HuH-7.5 (cell line): ENCODE measurements at places on chromosomes 6 and 20.

DNA sequence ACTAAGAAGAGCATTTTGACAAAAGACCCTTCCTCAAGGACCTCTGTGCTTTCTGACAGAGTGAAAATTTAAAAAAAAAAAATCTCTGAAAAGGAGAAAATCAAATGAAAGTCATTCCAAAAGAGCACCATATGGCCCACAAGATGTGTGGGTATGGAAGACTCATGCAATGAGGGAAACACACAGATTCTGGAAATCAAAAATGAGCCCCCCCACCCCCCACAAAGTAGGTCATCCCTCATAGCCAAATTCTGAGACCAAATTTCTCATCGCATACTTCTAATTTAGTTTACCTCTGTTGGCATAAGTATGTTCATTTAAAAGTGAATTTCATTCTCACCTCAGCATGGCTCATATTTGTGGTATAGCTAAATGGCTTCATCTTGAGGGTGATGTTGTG lies 181.3 kb upstream of the KCNQ5 start:
- no peak for DNase-seq

GRCh38 chr6:131427434-131428058 lies 145.5 kb upstream of the ARG1 start:
- DNase-seq = no peak

GRCh38 chr20:3925899-3926638 lies 36.9 kb downstream of the PANK2 start:
- DNase-seq = no peak

- DNase-seq = no peak
Measured at GRCh38 chr6:149925253-149925973, 2.5 kb upstream of the RAET1G start.

GRCh38 chr6:7628909-7629308 lies 38.9 kb downstream of the SNRNP48 start:
- DNase-seq = no peak

GRCh38 chr6:3782876-3783832 lies 31.6 kb upstream of the PXDC1 start:
- no peak for DNase-seq

- no peak for DNase-seq
Measured at GRCh38 chr20:14830899-14831298, 493.5 kb upstream of the FLRT3 start.

DNA sequence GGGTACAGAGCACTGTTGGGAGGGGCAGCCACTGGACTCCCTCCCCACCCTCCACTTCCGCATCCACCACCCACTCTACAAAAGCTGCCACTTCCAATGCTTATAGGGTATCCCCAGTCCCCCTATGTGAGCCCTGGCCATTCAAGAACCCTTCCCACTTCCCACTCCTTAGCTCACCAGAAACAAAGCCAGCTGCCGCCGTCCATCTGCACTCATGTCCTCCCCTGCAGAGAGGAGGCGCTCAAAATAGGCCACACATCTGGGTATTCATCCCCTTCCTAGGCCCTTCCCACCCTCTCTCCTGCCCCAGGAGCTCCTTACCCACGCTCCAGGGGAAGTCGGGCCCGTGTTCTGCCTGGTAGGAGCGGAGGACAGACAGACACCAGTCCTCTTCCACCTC lies 6.5 kb upstream of the LY6G5C start:
- no peak for DNase-seq

DNA sequence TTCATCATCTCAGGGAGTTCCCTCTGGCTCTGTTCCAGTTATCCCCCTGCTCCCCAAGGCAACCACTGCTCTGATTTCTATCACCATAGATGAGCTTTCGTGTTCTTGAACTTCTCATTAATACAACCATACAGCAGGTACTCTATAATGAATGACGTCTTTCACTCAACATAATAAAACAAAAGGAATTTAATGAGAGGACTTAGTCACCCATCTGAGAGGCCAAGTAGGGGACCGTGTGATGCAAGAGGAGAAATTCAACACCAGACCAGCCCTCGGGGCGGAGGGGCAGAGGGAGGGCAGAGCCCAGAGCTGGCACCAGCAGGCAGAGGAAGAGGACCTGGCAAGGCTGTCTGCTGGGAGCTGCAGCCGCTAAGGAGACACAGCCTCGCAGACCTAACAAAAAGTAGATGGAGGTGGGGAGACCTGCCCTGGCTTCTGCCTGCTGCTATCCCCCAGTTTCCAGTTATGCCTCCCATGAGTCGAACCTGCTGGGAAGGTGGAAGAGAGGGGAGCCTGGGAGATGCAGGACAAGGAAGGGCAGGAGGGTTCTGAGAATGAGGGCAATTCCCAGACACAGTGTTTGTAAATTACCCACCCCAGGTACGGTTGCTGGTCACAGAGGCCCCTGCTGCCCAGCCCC lies 13.8 kb downstream of the CCN5 start:
- DNase-seq = no peak

DNA sequence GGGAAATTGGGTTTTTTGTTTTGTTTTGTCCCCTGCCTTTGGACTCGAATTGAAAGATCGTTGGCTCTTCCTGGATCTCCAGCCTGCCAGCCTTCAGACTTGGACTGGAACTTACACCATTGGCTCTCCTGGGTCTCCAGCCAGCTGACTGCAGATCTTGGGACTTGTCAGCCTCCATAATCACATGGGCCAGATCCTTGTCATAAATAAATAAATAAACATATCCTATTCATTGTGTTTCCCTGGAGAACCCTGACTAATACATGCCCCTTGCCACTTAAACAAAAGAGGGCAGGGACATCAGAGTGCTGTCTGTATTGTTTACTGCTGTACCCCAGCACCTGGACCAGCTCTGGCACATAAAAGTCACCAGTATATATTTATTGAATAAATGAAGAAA lies 101.5 kb downstream of the CAP2 start:
- no peak for DNase-seq

- no peak for DNase-seq
Measured at GRCh38 chr6:123529843-123530242, 106.9 kb downstream of the TRDN start.

DNA sequence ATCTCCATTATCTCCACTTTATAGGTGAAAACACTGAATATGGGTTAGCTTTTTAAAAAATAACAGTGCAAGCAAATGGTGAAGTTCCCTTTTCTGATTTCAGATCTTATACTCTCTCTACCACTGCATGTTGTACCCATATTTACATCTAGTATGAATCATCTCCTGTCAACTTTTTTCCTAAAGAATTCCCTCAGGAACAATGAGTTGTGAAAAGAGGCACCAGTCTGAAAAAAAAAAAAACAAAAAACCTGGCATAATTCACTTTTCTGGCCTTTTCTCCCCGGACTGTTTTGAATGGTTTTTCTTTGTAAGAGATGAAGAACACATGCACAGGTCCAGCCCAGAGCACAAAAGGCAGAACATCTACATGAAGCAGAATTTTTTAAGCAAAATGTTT lies 596.0 kb downstream of the COL12A1 start:
- DNase-seq = no peak

DNA sequence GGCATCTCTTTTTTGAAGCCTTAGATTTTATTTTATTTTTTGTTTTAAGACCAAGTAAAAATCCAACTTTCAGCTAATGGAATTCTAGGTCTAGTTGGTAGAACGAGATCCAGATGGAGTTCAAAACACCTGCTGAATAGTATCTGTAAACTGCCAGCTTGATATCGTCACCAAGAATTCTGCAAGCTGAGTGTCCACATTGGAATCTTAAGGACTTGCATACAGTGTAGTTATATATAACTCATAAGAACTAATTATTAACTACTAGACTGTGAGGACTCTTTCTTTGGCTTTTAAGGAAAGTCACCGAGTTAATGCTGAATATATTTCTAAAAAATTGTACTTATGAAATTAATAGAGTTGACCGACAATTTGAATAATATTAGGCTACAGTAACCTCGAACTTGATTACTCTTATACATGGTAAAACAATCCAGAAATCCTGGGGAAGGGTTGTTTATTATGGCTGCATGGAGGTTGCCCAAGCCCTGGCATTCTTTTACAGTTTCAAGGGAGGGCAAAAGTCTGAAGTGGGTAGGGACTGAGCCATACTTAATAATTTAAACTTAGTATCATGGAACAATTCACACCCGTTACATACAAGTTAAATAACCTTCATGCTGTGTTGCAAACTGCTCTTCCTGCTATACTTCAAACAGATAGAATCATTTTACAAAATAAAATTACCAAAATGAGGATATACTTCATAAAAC lies 553.9 kb downstream of the PTPRT start:
- DNase-seq = no peak

DNA sequence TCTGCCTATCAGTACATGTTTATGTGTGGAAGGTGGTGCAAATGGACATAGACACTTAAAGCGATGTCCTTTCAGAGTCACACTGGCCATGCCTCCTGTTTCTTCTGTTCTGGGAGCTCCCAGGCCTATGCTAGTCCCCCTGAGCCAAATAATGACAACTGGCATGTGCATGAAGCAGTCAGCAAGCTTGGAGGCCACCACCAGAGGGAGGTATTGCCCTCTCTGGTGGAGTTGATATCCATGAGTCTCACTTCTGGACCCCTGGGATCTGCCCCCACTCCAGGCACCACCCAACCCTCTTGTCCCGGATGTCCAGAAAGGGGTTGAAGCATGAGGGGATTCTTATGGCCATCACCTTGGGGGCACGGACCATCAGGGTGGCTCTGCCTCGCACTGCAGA lies 172.2 kb downstream of the AIG1 start:
- DNase-seq = peak; percentile 41

DNA sequence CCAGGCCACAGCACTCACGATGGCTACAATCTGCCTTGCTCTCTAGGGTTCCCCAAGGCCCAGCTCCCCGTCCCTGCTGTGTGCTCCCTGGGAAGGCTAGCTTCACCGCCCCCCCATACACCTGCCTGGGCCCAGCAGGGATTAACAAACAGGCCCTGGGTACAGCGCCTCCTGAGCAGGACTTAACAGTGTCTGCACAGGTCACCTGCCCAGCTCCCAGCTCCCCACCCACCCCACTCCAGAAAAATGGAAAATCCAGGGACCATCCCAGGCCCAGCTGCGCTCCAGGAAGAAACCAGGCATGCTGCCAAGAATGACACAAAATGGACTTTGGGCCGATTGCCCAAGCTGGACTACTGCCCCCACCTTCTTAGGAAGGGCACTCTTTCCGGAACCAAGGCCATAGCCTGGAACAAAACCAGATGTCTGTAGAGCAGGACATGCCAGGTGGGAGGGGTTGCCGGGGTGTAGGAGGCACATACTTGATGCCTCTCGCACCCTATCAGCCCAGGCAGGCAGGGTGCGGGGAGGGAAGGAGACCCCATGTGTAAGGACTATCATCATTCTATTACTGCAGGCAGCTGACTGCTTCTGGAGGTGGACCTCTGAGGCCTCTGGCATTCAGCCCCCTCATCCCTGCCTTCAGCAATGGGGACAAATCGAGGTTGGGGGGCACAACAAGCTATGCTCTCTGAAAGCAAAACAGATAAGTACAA lies 104.9 kb downstream of the SNX5 start:
- peak; percentile 87 for DNase-seq

DNA sequence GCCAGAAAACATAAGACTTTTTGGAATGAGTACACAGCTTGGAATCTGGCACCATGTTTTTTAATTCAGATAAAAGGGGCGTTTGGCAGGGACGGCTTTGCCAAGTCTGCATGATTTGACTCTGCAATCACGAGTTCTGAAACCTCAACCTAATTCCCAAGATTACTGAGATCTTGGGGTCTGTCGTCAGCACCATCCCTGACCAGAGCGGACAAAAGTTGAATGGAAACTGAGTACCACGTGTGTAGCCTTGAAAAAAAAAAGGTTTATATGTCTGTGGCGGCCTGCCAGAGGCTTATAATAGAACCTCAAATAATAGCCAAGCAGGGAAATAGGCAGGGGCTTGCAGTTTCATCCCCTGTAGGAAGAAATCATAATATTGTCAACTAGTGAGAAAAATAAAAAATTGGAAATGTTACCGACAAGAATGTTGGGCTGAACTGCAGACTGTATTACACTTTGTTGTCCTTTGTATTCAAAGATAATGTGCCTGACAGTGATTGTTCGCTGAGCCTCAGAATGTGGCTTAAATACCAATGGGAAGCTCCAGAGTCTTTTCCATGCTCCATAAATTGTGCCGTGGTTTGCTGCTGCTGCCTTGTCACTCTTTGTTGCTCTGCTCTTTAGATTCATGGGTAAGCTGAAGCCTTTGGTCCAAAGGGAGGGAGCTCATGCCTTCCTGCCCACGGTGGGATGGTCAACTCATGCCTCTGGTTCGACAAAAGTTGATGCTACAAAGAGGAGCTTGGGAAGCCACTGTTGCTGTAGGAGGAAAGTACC lies 118.8 kb upstream of the ARID1B start:
- no peak for DNase-seq

DNA sequence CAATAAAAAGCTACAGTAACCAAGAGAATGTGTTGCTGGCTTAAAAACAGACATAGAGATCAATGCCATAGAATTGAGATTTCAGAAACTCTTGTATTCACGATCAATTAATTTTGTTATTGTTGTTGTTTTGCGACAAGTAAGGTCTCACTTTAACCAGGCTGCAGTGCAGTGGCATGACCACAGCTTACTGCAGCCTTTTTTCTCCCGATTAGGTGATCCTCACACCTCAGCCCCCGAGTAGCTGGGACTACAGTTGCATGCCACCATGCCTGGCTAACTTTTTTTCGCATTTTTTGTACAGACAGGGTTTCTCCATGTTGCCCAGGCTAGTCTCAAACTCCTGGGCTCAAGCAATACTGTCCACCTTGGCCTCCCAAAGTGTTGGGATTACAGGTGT lies 42.2 kb downstream of the RANBP9 start:
- no peak for DNase-seq

- no peak for DNase-seq
Measured at GRCh38 chr6:109958626-109959025, 19.5 kb upstream of the GPR6 start.

- DNase-seq = peak; percentile 11
Measured at GRCh38 chr6:27495386-27496135, 22.7 kb upstream of the ZNF184 start.

GRCh38 chr20:949717-950116 lies 33.6 kb upstream of the ANGPT4 start:
- no peak for DNase-seq

GRCh38 chr6:1386038-1386709 lies 3.2 kb upstream of the FOXF2 start:
- DNase-seq = no peak

DNA sequence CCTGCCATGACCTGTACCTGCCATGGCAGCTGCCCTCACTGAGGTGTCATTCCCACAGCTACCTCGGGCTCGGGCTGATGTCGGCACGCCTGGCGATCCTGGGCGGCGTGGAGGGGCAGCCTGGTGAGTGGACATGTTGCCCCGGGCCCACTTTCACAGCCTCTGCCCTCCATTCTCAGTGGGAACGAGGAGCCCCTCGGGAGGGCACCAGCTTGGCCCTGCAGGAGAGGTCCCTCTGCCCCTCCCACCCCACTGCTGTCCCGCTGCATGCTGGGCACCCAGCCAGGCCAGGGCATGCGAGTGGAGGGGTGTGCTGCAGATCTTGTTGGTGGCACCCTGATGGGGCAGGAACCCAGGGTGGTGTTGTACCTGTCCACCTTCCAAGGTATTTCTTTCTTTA lies 23.0 kb downstream of the ENTPD6 start:
- no peak for DNase-seq

GRCh38 chr20:37922016-37922415 lies 19.1 kb downstream of the VSTM2L start:
- DNase-seq = no peak

- DNase-seq = no peak
Measured at GRCh38 chr6:167307342-167307955, 16.3 kb downstream of the UNC93A start.

- no peak for DNase-seq
Measured at GRCh38 chr20:56245761-56246160, 2.8 kb upstream of the MC3R start.
